ENCODE measurements at places on chromosomes 4 and X.

- no peak for DNase-seq
Observed at GRCh38 chr4:44231006-44231405, 217.6 kb downstream of the KCTD8 start.

- DNase-seq, result no peak
Observed at GRCh38 chr4:61407642-61408618, 207.8 kb downstream of the ADGRL3 start.

GRCh38 chr4:17657090-17657489, 42.6 kb downstream of the MED28 start:
- no peak for DNase-seq

DNA sequence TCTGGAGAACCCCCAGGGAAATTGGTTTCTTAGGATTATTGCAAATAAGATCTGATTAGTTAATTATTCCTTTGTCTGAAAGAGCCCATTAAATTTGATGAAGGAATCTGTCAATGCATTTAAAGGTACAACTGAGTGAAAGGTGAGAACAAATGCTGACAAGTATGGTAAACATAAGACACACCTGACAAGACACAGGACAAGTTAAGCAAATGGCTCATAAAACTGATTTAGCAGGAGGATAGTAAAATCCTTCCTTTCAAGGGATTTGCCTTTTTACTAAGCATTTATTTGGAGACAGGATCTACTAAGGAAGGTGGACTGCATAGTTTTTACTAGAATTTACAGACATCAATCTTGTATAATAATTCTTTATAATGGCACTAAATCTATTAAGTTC, 553.9 kb downstream of the SPRY1 start:
- no peak for DNase-seq

DNA sequence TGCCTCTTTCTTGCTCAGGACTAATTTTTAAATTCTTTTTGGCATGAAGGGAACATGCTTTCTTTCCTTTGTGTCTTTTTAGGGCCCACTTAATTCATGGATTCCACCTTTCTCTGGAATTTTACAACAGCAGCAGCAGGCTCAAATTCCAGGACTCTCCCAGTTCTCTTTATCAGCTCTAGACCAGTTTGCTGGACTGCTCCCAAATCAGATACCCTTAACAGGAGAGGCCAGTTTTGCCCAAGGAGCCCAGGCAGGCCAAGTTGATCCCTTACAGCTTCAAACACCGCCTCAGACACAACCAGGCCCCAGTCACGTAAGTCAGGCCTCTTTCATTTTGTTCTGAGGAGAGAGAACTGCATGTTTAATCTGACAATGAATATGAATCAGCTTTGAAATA, 2.3 kb downstream of the ODAM start:
- no peak for DNase-seq

DNA sequence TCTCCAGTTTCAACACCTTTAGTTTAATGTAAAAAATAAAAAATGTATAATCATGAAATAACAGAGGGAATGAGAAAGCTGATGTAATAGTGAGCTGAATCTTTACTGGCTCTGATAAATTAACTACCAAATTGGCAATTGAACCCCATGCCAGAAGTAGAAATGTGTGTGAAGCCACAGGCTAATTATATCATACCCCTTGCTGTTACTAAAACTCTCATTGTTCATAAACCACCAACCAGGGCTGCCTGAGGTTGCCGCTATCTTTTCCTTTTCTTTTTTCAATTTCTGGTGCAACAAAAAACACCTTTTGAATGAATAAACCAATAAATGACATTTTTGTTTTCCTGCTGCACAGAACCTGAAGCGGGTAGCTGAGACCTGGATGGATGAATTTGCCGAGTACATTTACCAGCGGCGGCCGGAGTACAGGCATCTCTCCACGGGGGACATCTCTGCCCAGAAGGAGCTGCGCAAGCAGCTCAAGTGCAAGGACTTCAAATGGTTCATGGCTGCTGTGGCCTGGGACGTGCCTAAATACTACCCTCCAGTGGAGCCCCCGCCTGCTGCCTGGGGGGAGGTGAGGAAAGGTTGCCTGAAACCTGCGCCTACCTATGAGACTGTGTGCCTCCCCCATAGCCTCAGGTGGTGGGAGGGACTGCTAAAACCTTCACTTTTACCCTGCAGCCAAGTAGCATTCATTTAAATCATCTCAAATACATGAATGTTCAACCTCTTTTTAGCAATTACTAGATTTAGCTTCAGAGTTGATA, 216.7 kb upstream of the GALNT7 start:
- no peak for DNase-seq

DNA sequence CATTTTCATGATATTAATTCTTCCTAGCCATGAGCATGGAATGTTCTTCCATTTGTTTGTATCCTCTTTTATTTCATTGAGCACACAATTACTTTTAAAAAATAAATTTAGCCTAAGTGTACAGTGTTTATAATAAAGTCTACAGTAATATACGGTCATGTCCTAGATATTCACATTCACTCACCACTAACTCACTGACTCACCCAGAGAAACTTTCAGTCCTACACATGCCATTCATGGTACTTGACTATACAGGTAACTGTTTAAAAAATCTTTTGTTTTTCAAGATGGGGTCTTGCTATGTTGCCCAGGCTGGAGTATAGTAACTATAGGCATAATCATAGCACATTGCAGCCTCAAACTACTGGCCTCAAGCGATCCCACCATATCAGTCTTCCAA, 348.1 kb downstream of the RAPGEF2 start:
- no peak for DNase-seq

DNA sequence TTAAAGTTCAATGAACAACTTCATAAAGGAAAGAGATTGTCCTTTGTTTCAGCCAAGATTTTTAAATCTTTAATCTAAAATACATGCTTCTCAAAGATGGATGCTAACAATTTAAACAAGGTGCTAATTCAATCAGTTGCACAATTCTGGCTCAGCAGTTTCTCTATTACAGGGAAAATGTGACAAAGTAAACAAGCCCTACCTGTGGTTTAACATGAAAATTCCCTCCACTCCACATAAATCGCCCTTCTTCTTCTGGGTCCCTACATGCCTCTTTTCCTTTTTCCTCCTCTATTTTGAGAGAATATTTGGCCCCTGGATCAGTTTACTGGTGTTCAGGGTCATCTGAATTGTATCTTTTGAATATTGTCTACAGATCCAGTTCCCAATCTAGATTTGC, 80.6 kb downstream of the FRYL start:
- DNase-seq, result no peak

DNA sequence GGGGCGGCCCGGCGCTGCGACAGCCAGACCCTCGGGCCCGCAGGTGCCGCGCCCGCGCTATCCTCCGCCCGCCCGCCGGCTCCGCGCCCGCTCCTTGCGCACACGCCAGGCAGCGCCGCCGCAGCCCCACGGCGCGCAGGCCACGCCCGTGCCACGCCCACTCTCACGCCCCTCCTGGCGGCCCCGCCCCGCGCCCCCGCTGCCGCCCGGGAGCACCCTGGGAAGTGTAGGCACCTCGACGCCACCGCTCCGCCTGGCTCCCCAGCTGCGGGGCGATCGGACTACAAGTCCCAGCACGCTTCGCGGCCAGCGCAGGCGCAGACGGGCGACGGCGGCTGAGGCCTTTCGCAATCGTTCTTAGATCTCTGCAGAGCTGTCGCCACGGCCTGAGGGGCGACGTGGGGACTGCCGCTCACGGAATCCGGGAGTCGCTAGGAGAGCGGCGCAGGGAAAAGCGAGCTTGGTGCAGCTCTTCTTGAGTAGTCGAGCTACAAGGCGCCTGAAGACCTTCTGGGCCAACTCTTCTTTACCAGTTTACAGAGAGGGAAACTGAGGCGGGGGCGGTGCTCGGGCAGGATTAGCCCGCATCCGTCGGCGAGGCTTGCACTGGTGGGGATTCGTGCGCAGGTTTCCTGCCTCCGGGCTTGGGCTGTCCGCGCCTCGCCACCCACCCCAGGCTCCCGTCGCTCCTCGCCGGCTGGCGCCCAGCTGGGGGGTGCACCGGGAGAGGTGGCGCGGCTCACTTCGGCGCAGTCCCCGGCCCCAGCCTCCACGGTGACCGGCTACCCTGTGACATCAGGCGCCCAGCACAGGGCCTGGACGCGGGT, at the start of gene ABLIM2:
TSS of gene ABLIM2 (minus strand) at position 104 of the 827 bp plus-strand sequence. CDS start 124 bp downstream, outside the sequence.
- DNase-seq, result peak; percentile 96

- no peak for DNase-seq
Observed at GRCh38 chrX:125765347-125765746, 400.7 kb downstream of the DCAF12L2 start.

DNA sequence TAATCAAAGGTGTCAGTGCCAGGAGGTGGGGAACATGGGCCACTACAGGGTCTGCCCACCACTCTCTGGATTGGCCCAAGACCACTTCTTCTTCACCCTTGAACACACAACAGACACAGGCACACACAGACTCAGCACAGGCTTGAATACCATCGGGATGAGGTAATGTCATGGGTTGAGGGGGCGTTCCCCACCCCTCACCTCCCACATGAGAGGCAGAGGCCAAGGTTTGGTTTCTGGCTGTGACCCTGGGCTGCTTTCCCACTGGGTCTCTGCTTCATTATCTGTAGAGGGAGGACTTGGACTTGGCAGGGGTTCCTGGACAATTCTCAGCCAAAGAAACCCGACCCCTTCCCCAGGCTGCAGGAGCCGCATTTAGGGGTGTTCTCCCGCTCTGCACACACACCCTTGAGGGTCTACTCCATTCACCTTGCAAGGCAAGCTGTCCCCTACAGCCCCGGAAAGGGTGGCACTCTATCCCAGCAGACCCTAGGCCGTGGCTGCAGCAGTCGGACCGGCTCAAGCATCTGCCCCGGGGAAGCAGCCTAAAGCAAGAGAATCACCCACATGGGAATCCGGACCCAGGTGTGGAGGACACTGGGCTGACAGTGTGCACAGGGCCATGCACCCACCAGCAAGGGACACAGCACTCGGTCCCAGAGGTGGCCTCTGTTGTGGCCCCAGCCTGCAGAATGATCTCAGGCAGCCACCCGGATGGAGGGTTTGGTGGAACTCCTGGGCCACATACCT, 62.4 kb downstream of the TRMT44 start:
- DNase-seq, result no peak

- peak; percentile 87 for DNase-seq
Observed at GRCh38 chr4:138870737-138871554, 144.6 kb upstream of the NOCT start.

- DNase-seq, result no peak
Observed at GRCh38 chr4:62881210-62881609, 1528.0 kb downstream of the TECRL start.

Data from Karpas-422 (cell line).